SW 1271 (cell line): ENCODE measurements at places on chromosomes 3 and 15.

- DNase-seq = no peak
Observed at GRCh38 chr3:43434431-43434830, 148.1 kb downstream of the SNRK start.

DNA sequence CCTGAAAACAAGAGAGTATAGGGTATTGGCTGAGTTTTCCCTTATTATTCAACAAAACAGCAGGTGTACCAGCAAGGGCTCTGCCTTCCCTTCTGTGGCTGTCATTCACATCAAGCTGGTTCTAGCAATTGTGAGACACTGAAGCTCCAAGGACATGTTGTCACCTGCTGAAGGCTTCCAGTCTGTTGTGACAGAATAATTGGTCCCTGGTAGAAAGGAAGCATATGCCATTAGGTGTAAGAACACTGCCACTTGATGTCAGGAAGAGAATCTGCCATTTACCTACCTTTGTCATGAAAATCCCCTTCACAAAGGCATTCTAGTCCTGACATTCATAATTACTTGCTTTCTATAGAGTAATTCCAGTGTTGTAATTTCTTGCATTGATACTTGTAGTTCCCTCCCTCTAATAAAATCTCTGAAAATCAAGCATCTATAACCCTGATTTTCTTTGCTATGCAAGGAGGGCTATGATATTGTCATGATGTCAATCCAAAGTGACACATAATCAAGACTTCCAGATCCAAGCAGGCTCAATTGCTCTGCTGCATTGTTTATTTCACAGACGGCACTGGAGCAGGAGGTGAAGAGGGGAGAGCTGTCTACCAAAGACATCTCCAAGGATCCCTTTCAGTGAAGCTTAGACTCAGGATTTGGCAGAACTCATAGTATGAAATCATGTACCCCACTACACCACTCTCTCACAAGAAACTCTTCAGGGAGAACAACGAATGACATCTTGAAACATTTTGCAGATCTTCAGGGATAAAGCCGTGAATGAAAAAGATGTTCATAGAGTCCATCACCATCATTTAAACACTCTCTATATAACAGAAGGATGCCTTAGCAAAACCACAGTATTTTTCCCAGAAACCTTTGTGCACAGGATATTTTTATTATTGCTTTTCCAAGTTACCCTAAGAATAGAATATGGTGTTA, 425.3 kb downstream of the RBMS3 start:
- DNase-seq = no peak

GRCh38 chr3:160005004-160005403, 16.4 kb downstream of the IL12A start:
- no peak for DNase-seq

DNA sequence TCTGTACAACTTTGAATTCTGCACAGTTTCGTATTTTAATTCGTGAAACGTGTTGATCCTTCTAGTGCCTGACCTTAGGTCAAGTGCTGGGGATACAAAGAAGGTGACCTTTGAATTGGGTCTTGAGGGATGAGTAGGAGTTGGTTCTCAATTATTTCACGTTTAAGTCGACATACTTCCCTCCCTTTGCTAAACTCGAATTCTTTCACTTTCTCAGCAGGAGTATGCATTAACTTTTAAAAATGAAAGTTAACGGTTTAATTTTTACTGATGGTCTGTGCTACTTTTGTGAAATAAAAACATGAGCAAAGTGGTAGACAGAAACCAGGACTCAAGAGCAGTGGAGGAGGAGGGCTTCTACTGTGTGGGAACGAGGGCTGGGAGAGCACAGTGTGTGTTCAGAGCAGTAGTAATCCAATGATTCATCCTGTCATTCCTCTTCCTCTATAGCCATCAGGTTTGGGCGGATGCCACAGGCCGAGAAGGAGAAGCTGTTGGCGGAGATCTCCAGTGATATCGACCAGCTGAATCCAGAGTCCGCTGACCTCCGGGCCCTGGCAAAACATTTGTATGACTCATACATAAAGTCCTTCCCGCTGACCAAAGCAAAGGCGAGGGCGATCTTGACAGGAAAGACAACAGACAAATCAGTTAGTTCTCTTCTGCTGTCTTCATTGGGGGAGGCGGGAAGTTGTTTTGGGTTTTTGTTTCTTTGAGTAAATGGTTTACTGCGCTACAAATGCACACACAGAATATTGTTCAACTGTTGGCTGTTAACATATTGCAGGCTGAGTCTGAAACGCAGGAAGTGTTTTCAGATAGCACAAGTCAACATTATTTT, 78.6 kb upstream of the TSEN2 start:
- no peak for DNase-seq

GRCh38 chr3:156657440-156657839, 16.9 kb upstream of the TIPARP start:
- DNase-seq = no peak

DNA sequence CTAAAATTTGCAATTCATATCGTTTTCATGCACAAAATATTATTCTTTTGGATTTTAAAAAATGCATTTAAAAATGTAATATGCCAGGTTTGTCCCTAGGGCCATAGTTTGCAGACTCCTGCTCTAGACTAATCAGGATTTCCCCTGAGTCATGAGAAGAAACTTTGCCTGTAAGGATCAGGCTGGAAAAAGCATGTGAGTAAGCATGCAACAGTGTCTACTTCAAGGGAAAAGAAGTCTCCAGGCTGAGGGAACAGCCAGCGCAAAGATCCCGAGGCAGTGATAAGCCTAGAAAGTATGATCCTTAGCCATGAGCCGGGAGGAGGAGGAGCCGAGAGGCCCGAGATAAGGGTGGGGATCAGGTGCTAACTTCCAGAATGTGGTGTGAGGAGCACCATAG, 382.8 kb upstream of the CFAP20DC start:
- DNase-seq = no peak

GRCh38 chr3:160331127-160331937, 67.7 kb downstream of the IFT80 start:
- no peak for DNase-seq

DNA sequence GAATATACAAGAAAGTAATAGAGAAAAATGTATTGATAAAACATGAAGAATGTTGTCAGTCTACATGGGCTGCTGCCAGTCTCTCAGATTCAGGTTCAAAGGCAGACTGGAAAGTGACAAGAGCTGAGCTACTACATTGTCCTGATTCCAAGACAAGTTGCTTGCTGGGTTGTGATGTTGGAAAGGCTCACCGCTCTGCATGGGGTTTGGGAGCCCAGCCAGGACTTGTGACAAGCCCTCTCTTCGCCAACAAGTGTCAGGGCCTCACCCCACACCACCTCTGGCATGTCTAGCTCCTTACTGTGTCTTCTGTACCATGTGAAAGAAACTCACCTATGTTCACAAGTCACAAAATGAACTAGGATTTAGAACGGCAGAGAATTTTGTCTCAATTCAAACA, 43.0 kb upstream of the SH3GL3 start:
- DNase-seq = no peak

- no peak for DNase-seq
Observed at GRCh38 chr3:77605308-77605707, 565.4 kb downstream of the ROBO2 start.

- DNase-seq = no peak
Observed at GRCh38 chr15:76625267-76625666, 279.9 kb downstream of the SCAPER start.

DNA sequence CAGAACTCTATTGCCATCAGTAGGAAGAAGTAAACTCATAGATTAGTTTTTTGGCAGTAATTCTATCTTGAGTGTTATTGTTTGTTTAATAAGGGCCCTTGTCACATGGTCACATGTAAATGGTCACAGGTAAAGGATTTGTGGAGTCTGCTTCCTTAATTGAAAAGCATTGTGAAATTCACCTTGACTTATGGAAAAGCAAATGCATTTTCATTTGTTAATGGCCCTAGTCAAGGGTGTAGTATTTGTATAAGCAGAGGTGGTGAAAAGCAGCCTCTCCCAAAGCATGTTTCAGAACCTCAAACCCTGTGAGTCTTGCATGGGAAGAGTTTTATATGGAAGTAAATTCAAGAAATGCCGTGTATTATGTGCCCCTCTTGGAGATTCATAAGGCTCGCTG, 197.5 kb upstream of the NR2E3 start:
- no peak for DNase-seq

DNA sequence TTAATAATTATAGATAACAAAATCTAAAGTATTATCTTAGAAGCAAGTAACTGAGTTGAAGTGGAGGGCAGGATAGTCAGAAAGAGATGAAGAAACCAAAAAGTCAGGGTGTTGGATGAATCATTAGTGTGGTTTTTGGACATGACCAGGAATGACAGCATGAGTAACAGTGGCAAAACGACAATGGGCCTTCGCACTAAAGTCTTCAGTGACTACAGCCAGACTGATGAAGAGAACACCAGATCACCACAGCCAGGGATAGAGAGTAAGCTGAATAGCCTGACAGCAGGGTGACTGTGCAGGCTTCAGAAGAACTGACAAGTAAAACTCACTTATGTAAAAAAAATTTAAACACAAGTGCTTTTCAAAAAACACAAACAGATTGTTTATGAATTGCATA, 96.0 kb upstream of the MELTF start:
- no peak for DNase-seq

GRCh38 chr3:112143689-112144088, 10.6 kb upstream of the GCSAM start:
- DNase-seq = no peak
